NCI-H1417 (cell line): ENCODE measurements at places on chromosomes 16 and 17.

DNA sequence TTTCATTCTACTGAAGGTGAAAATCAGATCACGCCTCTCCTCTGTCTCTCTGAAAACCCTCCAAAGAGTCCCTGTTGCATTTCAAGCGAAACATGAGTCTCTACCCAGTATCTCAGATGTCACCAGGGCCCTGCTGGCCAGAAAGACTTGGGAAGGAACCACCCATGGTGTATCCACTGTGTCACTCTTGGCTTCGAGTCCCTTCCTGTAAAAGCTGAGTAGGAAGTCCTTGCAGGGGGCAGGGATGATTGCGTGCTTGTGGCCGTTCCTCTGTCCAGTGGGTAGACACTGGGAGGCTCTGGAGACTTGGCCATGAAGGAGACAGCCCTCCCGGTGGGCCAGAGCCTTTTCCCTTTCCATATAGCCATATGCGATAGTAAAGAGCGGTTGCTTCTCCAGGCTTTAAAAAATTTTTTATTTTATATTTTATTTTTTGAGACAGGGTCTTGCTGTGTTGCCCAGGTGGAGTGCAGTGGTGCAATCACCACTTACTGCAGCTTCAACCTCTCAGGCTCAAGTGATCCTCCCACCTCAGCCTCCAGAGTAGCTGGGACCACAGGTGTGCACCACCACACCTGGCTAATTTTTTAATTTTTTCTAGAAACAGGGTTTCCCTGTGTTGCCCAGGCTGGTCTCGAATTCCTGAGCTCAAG is 19.0 kb upstream of the RMI2 start:
- no peak for DNase-seq

DNA sequence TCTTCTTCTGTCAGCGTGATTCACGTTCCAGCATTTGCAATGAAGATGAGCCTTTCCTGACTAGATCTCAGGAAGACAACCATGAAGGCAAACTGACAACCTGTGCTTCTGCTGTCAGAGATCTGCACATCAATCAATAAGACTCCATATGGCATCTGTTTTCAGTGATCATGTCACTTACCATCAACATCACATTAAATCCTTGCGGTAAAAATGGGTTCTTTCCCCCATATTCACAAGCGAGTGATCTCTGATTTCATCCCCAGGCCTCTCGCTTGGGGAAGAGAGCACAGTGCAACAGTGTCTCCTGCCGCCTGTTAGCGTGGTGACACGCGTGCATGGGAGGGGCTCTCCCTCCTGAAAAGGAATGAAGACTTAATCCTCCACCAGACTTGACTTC is 11.1 kb downstream of the NACA2 start:
- DNase-seq: no peak

DNA sequence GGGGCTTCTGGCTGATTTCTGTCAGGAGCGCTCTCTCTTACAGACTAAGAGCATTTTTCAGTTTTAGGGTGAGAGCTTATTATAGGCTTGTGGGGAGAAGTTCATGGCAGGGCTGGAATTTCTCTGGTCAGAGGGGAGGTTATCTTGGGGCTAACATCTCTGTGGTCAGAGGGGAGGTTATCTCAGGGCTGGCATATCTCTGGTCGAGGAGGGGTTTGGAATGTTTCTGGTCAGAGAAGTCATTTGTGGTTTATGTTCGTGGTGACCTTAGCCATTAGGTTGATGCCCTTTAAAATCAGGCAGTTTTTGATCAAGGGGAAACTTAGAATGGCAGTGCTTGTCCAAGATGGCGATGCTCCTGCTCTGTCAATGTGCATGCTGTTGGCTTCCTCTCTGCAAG is 10.8 kb upstream of the USP31 start:
- DNase-seq: no peak

GRCh38 chr16:51009359-51009758 is 141.7 kb downstream of the SALL1 start:
- DNase-seq: no peak

- DNase-seq: no peak
Measured at GRCh38 chr17:9895923-9896322, 9.1 kb downstream of the RCVRN start.

- no peak for DNase-seq
Measured at GRCh38 chr17:48883171-48883570, 9.4 kb upstream of the ATP5MC1 start.

GRCh38 chr17:50210240-50211225 is 9.1 kb upstream of the COL1A1 start:
- DNase-seq: no peak

- no peak for DNase-seq
Measured at GRCh38 chr16:11100239-11100750, 155.7 kb downstream of the SOCS1 start.

- no peak for DNase-seq
Measured at GRCh38 chr17:57110579-57111325, 25.7 kb downstream of the AKAP1 start.

GRCh38 chr16:70804153-70804733 is 3.3 kb upstream of the VAC14 start:
- DNase-seq: no peak

DNA sequence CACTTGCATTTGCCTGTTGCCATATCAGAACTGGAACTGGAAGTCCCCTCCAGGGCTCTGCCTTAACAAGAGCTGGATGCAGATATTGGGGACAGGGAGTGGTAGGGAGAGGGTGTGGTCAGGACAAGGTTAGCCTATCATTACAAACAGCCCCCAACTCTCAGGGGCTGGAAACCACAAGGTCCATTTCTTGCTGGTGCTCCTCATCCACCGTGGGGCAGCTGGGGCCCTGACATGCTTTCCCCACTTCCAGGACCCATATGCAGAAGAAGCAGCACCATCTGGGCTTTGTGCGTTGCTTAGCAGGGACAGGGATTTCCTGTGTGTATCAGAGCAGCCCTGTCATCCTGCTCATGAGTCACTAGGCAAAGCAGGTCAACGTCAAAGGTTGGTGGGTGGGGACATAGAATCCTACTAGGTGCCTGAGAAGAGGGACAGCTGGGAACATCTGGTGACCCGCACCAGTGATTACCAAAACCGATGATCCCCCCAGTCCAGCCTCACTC is 26.9 kb downstream of the RGS9 start:
- no peak for DNase-seq

DNA sequence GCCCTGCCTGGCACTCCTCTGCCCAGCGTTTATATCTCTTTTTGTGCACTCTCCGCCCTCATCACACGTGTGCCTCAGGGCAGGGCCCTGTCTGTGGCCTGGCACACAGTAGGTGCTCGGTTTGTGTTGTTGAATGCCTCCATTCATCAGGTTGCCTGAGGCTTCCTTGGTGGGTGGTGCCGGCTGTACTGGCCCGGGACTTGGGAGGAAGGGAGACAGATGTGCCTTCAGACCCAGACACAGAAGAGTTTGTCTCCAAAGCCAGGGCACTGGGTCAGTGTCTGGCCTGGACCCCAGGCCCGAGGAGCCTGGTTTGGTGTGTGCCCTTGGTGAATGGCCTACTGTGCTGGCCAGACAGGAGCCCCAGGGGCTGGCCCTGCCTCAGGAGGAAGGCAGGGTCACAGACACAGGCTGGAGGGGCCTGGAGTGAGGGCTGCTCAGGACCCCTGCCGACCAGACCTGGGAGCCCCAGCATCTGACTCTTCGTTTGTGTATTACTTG is 71.6 kb downstream of the RAI1 start:
- no peak for DNase-seq

DNA sequence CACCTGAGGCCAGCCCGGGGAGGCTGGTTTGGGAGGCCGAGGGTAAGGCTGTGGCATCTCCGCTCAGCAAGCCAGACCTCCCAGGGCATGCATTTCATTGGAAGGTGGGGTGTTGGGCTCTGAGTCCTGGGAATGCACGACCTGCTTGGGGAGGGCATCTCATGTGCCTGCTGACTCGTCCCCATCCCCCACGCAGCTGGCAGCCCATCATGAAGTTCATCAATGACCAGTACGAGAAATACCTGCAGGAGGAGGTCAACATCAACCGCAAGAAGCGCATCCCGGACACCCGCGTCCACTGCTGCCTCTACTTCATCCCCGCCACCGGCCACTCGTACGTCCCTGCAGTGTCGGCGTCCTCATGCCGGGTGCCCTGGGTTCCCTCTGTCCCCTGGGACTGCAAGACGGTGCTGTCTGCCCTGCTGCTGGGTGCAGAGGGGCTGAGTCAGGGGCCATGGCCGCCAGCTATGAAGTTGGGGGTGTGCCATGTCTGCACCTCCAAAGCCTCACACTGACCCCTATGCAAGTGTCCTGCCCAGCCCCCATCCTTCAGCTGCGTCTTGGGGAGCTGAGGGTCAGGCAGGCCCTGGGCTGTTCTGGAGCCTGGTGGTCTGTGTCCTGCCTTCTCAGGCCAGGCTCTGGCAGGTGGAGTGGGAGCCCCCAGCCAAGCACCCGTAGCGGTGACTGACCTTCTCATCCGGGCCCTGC is 347.9 kb downstream of the SEC14L1 start:
- DNase-seq: no peak

GRCh38 chr17:7873051-7873450 is 15.2 kb downstream of the CYB5D1 start:
- DNase-seq: no peak
